ENCODE measurements at places on chromosomes 6 and 20.

DNA sequence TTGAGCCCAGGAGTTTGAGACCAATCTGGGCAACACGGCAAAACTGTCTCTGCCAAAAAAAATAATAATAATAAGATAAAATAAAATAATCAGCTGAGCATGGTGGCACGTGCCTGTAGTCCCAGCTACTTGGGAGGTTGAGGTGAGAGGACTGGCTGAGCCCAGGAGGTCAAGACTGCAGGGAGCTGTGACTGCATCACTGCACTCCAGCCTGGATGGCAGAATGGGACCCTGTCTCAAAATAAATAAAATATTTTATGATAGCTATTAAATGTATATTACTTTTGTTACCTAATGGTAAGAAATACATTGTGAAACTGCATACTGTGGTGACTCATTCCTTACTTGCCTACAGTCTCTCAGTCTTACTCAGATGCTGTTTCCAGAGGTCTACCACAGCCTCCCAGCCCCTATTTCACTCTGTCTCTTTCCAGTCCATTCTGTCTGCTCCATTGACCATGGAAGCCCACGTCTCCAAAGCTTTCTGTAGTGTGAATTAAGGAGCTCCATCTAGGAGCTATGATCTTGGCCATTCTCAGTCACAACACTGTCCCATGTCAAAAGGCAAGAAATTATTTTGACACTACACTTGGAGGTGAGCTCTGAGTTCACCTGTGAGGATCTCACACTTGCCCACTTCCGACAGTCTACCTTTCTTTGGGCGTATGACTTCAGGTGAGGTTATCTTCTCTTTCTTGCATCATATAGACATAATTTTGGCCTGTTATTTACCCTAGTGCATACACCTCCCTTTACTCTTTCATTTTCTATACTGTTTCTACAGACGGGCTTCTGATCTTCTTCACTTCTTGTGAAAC, 22.4 kb upstream of the SNX9 start:
- no peak for DNase-seq

GRCh38 chr6:136440203-136440602, 110.0 kb downstream of the MAP7 start:
- no peak for DNase-seq

DNA sequence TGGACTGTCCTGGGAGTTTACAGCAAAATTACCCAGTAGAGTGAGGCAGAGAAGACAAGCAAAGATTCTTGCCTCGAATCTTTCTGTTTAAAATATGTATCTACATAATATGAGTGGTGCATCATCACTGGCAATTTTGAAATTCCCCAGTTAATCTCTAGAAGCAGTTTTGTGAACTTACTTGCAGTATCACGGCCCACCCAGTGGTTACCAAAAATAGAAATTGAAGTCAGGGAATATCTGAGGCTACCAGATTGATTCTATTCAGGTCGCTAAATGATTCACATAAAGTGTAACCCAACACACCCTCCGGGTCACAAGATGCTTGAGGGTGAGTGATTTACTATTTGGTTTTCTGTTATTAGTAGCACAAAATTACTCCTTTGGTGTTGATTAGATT, 111.9 kb downstream of the PPP1R14C start:
- no peak for DNase-seq

- no peak for DNase-seq
These were observed 11.4 kb upstream of the RAMACL start for GRCh38 chr6:166597711-166598440.

DNA sequence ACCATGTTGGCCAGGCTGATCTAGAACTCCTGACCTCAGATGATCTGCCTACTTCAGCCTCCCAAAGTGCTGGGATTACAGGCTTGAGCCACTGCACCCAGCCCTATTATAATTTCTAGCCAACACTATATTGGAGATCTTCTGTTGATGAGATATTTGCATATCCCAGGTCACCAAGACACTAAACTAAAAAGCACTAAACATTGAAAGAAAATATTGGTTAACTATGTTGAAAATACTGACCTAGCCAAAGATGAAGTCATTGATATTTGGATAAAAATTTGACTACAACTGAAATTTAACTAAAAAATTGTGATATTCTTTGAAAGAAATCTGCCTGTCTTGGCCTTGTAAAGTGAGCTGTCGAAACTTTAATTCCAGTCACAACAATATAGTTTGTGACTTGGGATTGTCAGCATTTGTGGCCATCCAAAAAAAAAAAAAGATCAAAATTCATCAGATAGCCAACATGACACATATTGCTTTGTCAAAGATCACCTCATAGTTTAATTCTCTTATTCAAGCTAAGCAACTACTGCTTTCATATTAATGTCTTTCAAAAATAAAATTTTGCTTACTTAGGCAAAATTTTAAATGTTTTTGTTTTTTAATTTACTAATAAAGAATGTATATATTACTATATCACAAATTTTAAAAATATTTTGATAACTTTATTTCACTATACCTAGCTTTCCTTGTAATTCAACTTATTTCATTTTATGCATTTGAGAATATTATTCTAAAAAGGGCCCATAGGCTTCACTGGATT, 6.3 kb upstream of the NT5E start:
- DNase-seq, result no peak

DNA sequence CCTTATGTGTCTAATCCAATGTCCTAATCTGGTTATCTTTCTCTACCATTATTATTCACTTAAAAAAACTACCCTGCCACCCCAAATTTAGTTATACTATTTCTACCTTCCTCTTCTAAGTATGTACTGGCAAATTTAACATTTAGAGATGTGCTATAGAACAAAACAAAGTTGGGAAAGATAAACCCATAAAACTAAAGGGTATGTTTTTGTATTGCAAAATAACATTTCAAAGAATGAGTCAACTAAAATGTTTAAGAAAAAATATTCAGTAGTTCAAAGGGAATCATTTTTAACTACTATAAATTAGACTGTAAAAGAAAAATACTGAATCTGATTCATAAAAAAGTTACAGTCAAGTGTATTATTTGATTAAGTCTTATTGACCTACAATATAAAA, 103.0 kb downstream of the LMBRD1 start:
- DNase-seq, result no peak

DNA sequence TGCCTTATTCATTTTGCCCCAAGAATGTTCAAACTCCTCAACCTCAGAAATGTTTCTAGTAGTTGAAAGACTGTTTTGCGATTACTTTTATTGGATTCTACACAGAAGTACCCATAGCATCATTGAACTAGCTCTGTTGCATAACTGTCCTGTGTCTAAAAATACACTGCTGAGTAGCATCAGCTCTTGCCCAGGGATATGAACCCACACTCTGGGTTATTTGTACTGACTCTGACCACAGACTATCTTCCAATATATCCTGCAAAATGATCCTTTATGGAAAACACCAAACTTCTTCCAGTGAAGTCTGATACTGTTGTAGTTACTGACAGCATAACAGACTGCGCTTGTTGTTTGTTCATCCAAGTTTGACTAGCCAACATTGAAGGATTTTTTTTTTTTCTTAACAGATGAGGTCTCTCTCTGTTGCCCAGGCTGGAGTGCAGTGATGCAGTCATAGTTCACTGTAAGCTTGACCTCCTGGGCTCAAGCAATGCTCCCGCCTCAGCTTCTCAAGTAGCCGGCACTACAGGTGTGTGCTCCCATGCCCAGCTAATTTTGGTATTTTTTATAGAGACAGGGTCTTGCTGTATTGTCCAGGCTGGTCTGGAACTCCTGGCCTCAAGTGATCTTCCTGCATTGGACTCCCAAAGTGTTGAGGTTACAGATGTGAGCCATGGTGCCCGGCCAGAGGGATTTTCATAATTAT, 49.9 kb downstream of the TULP4 start:
- DNase-seq, result no peak

Measured in OCI-LY7 (cell line).